ENCODE measurements at places on chromosomes 16 and 17. TPM values are rescaled to one million over a fixed set of nuclear protein-coding genes. Genes with fewer than 3 reads are reported as not detected.

ALOX15 gene
- total RNA-seq, result under 0.01 TPM

RASD1 gene
- 0.26 TPM for total RNA-seq

PRDM7 gene
- not detected for total RNA-seq

OR3A2 gene
- not detected for total RNA-seq

HAS3 gene
- 4.7 TPM for total RNA-seq

KRT17 gene
- total RNA-seq, result 30,463 TPM

RHOT1 gene
- 40.3 TPM for total RNA-seq

CA10 gene
- not detected for total RNA-seq

SOST gene
- not detected for total RNA-seq

JUP gene
- 227 TPM for total RNA-seq

METTL23 gene
- total RNA-seq, result 18.7 TPM

RAB26 gene
- 0.90 TPM for total RNA-seq

ADAM11 gene
- total RNA-seq, result 0.53 TPM

MPP2 gene
- total RNA-seq, result 0.26 TPM

Measured in bronchial epithelial cell (primary cell).